ENCODE measurements at places on chromosomes 3 and 15.
A peak's percentile ranks its signal among the peaks of the same experiment; 100 is the strongest.

DNA sequence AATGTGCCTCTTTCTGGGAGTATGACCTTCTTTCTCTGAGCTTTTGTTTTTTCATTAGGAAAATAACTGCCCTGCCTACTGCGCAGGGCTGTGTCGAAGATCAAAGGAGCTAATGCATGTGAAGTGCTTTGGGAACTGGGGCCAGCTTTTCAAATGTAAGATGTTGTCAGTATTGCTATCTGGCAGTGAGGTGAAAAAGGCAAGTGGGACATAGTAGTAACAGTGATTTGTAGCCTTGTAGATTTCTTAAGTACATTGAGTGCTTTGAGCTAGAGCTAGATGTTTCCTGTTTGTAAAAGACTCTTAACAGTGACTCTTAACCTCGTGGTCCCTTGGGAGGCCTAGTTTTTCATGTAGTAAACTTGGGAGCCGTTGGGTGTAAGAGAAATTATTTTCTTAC is 126.5 kb downstream of the ECT2 start:
- DNase-seq, result no peak

DNA sequence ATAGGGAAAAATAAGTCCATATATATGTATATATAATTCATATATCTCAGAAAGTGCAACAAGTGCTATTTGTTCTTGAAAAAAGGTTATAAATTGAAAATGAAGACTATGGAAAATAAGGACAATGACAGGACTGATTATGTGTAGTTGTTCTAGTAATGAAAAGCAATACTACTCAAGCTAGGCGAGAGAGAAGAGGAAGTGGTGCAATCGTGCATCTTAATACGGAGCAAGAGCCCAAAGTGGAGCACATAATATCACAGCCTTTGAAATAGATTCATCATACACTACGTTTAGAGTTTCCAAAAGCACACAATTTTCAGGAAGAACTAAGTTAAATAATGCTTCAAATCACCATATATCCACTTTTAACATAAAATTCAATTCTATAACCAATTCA is 87.9 kb downstream of the ULK4 start:
- DNase-seq, result no peak

DNA sequence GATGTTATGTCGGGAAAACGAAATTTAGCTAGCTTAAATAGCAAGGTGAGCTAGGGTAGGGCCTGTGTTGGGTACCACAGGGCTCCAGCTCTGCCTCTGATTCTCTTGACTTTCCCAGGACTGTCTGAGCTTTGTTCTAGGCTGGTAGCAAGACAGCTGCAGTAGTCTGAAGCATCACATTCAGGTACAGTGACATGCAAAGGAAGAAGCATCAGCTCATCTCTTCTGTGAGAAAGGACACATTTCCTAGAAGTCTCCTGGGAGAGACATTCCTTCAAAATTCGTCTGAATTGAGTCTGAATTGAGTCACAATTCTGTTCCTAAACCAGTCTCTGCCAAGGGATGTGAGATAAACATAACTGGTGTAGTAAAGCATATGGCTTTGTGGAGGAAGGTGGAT is 8.5 kb upstream of the UBXN7 start:
- no peak for DNase-seq

DNA sequence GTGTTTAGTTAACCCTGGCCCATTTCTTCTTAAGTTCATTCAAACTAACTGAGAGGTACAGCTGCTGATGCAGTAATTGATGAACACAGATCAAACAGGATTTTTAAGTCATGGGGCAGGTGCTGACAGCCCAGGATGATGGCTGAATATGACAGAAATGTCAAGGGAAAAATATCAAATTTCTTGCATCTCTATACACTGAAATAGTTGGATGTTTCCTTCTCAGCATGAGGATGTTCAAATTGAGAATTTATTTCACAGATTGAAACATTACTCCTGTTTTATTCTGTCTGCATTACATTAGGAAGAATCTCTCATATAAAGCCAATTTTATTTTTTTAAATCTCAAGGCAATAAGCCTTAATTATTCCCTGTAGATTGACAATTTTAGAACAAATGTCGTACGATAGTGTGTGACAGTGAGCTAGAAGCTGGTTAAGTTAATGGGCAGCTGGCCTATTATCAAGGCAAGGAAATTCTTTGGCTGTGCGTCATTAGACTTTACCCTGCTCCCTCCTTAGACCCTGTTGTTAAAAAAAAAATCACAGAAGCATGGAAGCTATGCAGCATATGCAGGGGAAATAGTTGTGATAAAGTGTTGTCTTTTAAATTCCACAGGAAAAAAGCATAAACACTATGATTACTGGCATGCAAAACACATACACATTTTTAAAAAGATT is 183.8 kb upstream of the KCNMB2 start:
- DNase-seq, result no peak

- DNase-seq, result no peak
Measured at GRCh38 chr3:61030469-61031035, 220.7 kb downstream of the FHIT start.

DNA sequence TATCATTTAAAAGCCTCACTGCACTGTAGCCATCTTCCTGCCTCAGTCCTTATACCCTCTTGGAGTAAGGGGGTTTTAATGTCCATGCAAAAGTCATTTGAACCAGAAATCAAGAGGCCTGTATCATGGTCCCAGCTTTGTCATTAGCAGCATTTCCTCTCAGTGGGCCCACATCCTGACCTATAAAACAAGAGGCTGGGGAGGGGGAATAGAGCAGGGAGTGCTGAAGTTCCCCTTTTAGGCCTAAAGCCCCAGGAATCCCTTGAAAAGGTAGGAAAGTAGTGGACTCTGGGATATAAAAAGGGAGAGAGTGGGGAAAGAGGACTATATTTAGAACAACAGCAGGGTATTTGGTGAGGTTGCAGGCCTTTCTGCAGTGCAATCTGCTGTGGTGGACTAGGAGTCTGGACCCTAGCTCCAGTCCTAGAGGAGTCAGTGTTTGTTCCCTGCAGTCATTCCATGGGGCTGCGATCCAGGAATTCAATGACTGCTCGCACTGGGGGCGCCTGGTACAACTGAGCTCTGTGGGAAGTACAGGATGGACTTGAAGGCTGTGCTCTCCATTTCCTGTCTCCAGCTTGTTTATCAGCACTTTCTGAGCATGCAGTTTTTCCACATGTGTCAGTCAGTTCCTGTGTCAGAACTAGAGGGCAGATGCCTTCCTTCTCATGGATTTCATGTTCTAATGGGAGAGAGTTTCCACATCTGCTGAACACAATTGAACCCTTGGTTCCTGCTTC is 46.8 kb downstream of the PDHB start:
- peak; percentile 56 for DNase-seq

- DNase-seq, result no peak
Measured at GRCh38 chr3:10547413-10547812, 42.0 kb upstream of the ATP2B2 start.

DNA sequence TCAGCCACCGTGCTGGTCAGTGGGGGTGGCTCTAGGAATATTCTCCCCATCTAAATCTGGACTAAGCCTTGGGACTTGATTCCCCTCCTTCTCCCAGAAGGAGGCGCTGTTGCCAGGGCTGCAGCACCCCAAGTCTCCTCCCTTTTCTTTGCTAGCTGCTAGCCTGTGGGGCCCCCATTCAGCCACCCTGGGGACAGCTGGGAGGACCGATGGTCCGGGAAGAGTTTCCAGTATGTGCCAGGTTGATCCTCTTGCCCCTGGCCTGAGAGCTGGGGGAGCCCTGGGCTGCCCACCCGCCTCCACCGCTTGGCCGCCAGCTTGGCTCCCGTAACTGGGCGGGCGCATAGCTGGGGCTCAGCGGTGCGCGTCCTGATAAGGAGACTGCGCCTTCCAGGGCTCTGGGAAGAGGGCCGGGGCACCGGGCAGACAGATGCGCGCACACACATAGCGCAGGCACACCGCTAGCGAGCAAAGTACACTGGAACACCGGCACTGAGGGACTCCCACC is 4.2 kb downstream of the SMAD6 start:
- DNase-seq, result no peak

- no peak for DNase-seq
Measured at GRCh38 chr3:59408047-59408624, 358.3 kb upstream of the CFAP20DC start.

DNA sequence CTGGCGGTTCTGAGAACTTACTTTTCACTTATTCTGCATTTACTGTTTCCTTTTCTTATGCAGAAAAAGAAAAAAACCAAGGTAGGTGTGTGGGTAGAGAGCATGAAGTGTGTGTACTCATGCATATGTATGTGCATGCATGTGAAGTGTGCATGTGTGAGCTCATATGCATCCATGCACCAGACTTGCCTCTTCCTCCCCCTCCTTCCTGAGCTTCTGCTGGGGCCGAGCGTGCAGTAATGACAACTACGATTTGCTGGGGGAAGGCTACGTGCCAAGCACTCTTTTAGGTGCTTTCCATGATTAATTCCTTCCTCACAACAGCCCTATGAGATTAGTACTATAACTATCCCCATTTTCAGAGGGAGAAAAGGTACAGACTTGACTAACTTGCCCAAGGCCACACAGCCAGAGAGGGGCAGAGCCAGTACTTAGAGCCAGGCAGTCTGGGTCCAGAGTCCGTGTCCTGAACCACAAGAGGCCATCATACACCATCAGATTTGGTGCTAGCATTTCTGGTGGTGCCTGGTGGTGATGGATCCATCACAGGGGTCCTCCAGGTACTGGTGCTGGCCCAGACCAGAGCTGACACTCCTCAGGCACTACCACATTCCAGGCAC is 46.7 kb downstream of the CAPN3 start:
- no peak for DNase-seq

GRCh38 chr3:175260145-175260794 is 401.1 kb downstream of the NAALADL2 start:
- DNase-seq, result no peak

DNA sequence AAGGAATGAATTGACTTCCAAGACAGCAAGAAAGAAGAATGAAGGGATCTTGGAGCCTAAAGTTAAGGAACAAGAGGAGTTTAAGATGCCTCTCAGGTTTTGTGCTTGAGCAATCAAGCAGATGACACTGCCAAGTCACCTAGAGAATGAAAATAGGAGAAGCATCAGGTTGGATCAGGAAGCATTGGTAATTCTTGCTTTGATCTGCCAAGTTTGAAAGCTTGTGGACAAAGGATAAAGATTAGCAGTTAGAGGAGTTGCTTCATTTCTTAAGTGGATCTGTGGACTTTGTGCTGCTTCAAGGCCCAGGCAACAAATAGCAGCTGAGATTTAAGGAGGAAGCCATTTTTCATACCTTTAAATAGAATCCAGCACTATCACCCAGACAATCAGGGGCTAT is 35.6 kb downstream of the FRMD5 start:
- no peak for DNase-seq

DNA sequence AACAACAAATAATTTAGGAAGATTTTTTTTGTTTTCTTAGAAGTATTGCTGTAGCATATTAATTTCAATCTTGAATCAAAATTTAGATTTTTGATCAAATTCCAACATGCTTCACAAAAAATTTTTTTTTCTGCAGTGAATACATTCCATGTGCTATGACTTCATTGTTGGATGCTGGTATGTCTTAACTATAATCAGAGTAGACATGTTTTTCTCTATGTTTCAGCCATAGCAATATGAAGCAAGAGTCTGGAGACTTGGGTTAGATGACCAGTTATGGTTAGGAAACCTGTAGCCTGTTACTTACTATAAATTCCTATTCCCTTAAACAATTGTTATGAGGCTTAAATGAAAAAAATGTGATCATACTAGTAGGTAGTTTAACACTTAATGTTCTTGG is 176.1 kb upstream of the CHL1 start:
- DNase-seq, result no peak

- DNase-seq, result no peak
Measured at GRCh38 chr3:126816298-126816697, 112.3 kb downstream of the CHCHD6 start.

- no peak for DNase-seq
Measured at GRCh38 chr3:26591926-26592325, 30.6 kb upstream of the LRRC3B start.

GRCh38 chr15:40960925-40961324 is 7.7 kb downstream of the CHAC1 start:
- no peak for DNase-seq

DNA sequence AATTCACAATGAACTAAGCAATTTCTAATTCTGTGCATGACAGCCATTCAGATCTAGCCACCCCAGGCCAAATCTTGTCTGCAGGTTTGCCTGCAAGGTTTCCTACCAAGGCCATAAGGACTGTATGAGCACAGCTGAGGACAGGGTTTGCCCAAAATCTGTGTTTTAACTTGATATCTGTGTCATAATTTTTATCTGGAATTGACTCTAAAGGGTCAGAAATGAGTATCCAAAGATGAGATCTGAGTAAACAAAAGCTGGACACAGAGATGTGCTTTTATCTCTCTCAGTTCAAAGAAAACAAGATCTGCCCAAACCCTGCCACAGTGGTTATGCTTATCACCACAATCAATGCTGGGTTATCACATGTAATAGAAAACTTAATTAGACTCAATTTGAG is 154.6 kb upstream of the COL8A1 start:
- no peak for DNase-seq

DNA sequence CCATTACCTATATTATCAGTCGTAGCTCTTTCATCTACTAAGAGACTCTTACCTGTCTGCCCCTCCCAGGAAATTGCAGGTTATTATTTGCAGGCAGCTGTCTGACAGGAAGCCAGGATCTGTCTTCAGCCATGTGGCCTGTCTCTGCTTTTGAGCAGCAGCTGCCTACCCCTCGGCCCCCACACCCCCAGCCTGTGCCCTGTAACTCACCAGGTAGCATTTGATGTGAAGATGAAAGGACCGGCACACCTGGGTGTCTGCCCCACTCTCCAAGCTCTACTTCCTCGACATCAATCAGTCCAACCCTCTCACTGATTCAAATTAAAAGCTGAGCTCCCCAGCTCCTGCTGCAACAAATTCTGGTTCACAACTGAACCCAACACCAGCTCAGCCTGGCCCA is 197.2 kb upstream of the CTNNB1 start:
- DNase-seq, result no peak

- DNase-seq, result no peak
Measured at GRCh38 chr3:46096336-46096735, 69.1 kb upstream of the XCR1 start.

GRCh38 chr15:76932135-76932966 is 802 bp downstream of the RCN2 start:
- no peak for DNase-seq

DNA sequence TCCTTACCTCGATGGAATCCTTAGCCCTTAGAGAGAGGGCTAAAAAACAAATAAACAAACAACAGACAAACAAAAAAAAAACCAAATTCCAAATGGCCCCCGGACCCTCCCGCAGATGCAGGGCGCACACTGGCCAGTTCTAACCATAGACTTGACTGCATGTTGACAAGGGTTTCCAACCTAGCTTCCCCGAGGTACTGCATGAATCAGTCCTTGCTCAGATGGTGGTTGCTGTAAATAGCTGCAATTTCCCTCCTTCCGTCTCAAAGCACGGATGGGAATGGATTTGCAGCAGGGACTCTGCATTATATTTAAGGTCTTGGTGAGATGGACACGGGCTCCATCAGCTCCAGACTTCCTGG is 162.8 kb downstream of the CD47 start:
- no peak for DNase-seq

DNA sequence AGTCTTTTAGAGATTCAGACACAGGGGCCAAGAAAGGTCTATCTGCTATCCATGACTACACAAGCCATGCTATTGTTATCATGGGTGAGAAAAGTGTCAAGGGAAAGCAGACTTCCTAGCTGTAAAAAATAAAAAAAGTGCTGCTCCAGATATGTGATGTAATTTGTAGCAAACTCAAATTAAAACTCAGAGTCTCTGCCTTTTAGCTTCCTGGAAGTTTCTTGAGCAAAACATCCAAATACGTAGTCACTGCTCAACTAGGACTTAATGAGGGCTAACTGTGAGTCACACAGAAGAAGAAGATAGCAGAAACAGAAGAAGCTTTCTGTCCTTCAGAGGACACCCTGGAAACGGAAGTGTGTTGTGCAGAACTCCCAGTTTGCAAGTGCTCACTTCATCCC is 393.4 kb upstream of the NR2F2 start:
- no peak for DNase-seq

Measured in caudate nucleus (tissue), 63 donors.